Stimulated activated CD4-positive, alpha-beta T cell treated with anti-CD3 and anti-CD28 coated beads, Interleukin-15, amount 100 ng/mL, for 1 hour (primary cell): ENCODE measurements at places on chromosomes 4 and X.

- DNase-seq, result no peak
Measured at GRCh38 chrX:30027636-30028035, 187.7 kb upstream of the MAGEB2 start.

- no peak for DNase-seq
Measured at GRCh38 chrX:12987340-12987739, 12.4 kb downstream of the TMSB4X start.

DNA sequence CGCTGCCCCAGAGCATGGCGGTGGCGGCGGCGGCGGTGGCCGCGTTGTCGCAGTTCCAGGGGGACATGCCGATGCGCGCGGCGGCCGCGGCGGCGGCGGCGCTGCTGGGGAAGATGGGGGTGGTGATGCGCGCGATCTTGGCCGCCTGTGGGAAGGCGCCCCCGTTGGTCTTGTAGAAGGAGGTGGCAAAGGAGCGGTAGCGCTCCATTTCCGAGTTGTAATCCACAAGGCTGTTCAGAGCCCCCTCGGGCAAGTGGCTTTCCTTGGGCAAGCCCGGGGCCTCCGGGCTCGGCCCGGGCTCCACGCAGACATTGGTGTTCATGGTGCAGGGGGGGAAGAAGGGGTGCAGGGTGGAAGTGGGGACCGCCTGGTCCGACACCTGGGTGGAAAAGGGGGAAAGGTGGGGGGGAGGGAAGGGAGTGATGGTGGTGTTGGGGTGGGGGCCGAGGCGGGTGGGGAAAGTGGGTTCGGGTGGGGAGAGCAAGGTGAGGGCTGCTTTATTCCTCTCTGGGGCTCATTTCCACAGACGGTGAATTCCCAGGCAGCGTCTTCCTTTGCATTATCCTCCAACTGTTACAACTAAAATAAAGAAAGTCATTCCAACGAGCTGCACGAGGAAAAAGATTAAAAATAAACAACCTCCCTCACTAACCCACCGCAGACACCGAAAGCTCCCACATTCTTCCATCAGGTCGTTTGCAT lies 3.1 kb downstream of the CXXC4 start:
- DNase-seq, result no peak

- no peak for DNase-seq
Measured at GRCh38 chr4:16227462-16227868, 1.2 kb upstream of the TAPT1 start.

GRCh38 chr4:151874328-151874727 lies 113.5 kb upstream of the GATB start:
- DNase-seq, result no peak

GRCh38 chr4:42483426-42484379 lies 86.4 kb downstream of the SHISA3 start:
- no peak for DNase-seq

GRCh38 chrX:131881194-131881593 lies 141.9 kb upstream of the STK26 start:
- DNase-seq, result no peak

DNA sequence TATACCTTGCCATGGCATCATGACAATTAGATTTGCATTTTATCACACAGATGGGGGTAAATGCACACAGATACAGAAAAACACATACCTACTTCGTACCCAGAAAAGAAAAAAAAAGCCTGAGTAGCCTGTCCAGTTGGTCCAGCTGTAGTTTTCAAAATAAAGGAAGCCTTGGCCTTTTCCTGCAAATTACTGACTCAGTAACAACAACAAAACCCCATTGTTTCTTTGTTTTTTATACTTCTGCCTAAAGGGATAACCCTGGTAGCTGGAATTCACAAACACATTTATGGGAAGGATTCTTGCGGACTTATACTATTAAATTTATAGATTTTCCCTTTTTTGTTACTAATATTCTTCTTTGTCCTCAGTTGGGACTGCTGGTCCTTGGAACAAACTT lies 156.4 kb upstream of the PCDH10 start:
- no peak for DNase-seq

DNA sequence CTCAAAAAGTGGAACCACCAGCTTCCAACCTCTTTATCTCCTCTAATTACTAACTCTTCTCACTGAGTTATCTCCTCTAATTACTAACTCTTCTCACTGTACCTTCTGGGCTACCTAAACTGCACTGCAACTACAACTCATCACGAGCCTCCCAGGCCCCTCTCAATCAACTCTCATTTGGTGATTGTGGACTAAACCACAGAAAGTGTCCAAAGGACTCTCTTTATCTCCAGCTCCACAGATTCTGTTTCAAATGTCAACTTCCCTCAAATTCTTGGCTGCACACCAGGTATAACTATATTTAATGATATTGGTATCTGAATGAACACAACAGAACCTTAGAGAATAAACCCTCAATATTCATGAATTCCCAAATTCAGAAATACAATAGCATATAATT lies 182.9 kb downstream of the MAML3 start:
- no peak for DNase-seq

- no peak for DNase-seq
Measured at GRCh38 chrX:115324194-115324593, 34.7 kb downstream of the LUZP4 start.

- DNase-seq, result no peak
Measured at GRCh38 chrX:33725535-33726210, 406.4 kb downstream of the FAM47A start.

DNA sequence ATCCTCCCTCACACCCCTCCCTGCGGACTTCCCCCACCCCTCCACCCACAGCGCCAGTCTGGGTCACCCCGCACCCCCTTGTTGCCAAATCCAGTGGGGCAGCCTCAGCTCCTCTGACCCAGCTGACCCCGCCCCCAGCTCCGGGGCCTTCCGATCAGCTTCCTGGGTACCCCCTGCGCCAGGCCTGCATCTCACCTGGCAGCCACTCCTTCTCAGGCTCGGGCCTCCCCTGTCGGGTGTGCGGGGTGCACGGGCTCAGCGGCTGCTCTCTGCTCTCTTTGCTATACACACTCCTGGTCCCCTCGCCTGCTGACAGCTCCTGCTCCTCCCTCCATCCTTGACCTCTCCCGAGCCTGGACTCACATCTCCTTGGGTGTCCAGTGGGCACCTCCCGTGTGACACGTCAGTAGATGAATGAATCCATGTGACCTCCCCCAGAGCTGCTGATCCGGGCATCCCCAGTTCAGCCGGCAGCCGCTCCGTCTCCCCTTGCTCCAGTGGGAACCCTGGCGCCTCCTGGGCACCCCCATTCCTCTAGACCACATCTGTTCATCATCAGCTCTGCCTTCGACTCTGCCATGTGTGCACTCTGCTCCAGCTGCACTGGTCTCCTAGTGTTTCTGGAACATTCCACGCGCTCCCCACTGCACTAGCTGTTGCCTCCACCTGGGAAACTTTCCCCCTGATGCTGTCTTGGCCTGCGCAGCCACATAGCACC lies 9.9 kb downstream of the CFAP99 start:
- DNase-seq, result no peak

DNA sequence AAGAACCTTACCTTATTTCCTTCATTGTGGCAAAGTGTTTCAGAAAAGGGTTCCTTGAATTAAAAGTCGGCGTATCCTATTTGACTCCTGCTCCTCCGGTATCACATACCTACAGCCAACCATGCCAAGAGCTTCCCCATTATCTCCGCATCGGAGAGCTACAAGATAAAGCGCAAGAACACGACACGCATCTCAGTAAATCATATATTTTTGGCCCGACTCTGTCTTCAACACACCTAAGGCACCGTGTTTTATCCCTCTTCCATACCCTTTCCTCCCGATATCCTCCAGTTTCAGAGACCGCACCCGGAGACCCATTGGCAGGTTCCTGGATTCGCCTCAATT lies 497 bp upstream of the THAP9 start:
- no peak for DNase-seq

DNA sequence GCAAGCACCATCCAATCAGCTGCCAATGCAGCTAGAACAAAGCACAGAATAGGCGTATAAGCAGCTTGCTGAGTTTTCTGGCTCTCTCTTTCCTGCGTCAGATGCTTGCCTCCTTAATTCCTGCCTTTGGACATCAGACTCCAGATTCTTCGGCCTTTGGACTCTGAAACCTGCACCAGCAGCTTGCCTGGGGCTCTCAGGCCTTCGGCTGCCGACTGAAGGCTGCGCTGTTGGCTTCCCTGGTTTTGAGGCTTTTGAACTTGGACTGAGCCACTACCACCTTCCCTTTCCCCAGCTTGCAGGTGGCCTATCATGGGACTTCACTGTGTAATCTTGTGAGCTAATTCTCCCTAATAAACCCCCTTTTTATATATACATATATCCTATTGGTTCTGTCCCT lies 6.1 kb downstream of the TMEM192 start:
- DNase-seq, result no peak

GRCh38 chr4:156756118-156756517 lies 215.5 kb downstream of the PDGFC start:
- no peak for DNase-seq

DNA sequence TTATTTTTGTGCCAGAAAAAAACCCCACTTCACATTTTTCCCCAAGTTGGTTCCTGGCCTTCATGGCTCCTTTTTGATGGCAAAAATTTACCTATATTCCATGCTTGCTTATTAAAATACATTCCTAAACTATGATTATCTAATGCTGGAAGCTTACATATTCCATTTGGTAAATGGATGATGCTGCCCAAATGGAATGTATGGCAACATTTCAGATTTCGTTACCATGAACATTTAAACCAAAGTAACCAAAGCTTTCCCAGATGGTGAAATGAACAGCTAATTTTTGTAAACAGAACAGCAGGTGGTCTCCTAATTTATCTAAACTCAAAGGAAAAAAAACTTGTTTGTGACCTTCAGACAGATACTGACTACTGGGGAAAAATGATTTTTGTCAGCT lies 110.8 kb upstream of the TEX13A start:
- no peak for DNase-seq

GRCh38 chrX:150463566-150463965 lies 100.4 kb downstream of the MAMLD1 start:
- no peak for DNase-seq

DNA sequence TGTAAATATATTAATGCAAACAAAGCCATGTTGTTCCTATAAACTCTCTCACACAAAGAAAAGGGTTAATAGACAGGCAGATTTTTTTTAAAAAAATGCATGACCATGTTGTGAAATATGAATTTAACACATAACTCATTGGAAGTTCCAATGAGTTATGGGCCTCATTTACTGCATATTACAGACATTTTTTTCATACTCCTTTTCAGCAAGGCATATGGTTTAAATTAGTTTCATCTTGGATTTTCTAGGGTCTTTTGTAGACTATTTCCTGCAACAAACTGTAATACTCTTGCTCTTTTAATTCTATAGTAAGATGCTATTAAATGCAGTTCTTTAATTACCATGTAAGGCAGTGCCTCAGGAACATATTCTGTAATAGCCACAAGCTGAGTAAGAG lies 323.1 kb downstream of the GBA3 start:
- no peak for DNase-seq

DNA sequence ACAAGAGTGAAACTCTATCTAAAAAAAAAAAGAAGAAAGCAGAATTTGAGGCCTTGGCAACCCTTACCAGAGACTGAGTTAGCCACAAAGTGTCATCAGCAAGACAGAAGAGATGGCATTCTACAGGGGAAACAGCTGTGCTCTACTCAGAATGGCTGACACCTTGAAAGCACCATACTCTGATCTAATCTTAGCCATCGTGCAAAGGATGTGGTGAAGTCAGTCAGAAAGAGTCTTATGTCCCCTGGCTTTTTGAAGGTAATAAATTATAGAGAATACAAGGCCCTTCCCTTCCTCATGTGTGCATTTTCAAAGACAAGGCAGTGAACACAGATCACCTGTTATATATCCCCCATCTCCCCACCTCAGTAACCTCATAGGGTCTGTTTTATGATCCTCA lies 13.2 kb downstream of the CLNK start:
- no peak for DNase-seq

GRCh38 chr4:62640296-62640695 lies 1440.2 kb downstream of the ADGRL3 start:
- DNase-seq, result no peak

DNA sequence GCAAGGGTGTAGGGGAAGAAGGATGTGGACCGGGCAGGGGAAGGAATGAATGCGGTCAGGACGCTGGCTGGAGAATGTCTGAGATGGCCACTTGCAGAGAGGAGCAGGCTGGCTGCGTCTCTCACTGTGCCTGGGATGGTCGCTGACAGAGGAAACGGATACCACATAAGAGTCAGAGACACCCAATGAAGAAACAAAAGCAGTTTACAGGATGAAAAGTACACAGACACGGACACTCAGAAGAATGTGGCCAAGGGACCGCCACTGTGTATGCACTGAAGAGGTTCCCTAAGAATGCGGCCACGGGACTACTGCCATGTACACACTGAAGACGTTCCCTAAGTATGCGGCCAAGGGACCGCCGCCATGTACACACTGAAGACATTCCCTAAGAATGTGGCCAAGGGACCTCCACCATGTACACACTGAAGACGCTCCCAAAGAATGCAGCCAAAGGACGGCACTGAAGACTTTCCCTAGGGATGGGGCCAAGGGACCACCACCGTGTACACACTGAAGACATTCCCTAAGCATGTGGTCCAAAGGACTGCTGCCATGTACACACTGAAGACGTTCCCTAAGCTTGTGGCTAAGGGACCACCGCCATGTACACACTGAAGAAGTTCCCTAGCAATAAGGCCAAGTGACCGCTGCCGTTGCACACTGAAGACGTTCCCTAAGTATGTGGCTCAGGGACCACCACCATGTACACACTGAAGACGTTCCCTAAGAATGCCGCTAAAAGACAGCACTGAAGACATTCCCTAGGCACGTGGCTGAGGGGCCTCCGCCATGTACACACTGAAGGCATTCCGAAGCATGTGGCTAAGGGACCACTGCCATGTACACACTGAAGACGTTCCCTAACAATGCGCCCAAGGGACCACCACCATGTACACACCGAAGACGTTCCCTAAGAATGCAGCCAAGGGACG lies 32.2 kb downstream of the DHRSX start:
- DNase-seq, result no peak

- no peak for DNase-seq
Measured at GRCh38 chrX:79325263-79325958, 41.7 kb downstream of the ITM2A start.

DNA sequence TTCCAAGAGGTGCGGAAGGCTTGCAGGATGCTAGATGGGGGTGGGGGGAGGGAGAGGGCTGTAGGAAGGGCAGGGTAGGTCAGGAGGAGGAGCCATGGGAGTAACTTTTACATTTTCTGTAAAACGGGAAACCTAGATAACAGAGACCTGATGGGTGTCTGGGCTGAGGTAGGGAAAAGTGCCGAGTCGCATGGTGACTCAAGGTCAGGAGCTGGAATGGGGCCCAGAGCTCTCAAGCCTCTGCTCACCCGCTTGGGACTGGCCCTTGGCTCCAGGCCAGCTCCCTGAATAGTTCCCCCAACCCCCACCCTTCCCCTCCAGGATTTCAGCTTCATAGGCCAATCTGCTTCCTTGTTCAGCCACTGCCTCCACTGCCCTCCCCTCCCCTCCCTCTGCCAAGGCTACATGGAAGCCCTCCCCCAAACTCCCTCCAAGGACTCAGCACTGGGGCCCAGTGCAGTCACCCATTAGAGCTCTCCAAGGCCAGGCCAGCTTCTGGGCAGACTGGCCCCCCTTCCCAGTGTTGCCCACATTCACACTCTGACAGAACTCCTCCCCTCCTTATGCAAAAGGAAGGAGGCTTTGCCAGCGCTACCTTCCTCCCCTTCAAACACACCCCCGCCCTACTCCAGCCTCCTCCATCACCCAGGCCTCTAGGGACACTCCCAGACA lies 43.6 kb downstream of the TSC22D3 start:
- no peak for DNase-seq
